A172 (cell line): ENCODE measurements at places on chromosomes 6 and 20.

DNA sequence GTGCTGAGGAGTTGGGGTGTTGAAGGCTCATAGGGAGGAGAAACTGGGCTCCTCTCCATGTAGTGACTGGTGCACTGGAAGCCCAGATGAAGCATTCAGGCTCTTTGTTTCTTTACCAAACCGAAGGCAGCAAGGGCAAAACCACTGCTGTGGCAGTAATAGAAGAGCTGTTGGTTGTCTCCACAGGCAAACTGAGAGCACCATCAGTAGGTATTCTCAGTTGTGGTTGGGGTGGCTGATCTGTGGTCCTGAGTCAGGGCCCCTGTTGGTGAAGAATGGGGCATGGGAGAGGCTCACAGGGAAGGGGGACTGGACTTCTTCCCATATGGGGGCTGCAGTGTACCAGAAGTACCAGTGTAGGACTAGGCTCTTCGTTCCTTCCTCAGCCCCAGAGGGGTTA is 460.2 kb upstream of the IMPG1 start:
- DNase-seq = no peak

- peak; percentile 71 for DNase-seq
These were observed 11.0 kb upstream of the KHDC1L start for GRCh38 chr6:73236144-73236750.

- no peak for DNase-seq
These were observed 182.7 kb upstream of the ARG1 start for GRCh38 chr6:131390322-131390721.

- DNase-seq = no peak
These were observed 1131.8 kb downstream of the GRIK2 start for GRCh38 chr6:102525336-102525735.

DNA sequence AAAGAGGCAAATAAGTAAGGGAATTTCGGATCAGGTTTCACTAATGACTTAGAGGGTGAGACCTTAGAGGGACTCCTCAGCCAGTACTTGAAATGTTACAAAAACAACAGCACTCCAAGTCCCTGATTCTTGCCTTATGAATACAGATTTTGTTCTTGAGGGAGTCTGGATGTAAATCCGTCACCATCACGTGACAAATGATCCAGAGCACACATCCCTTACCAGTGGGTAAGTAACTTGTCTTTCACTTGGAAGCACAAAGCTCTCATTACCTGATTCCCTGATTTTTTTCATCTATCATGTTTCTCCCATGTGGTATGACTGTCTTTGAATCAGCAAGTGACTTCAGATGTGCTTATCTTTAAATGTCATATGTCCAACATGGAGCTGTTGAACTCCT is 595.3 kb upstream of the POU3F2 start:
- no peak for DNase-seq

- no peak for DNase-seq
These were observed 15.6 kb upstream of the SEC63 start for GRCh38 chr6:107973594-107973993.

GRCh38 chr20:1565461-1565860 is 8.0 kb upstream of the SIRPD start:
- DNase-seq = no peak

DNA sequence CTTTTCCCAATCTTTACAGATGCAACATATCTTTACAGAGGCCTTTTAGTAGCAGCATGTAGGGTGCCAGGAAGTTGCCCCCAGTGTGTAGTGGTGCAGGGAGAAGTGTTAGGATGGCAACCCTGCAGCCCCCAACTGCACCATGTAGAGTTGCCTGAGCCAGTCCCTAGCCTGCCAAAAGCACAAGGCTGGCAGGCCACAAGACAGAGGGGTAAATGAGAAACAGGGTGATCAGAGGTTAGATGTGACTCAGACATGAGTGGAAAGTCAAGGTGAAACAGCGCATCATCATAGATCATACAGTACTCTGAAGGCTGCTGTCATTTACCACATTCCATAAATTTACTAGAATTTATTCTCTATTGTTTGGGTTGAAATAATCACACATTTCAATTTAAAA is 467.5 kb downstream of the PRKN start:
- DNase-seq = no peak

DNA sequence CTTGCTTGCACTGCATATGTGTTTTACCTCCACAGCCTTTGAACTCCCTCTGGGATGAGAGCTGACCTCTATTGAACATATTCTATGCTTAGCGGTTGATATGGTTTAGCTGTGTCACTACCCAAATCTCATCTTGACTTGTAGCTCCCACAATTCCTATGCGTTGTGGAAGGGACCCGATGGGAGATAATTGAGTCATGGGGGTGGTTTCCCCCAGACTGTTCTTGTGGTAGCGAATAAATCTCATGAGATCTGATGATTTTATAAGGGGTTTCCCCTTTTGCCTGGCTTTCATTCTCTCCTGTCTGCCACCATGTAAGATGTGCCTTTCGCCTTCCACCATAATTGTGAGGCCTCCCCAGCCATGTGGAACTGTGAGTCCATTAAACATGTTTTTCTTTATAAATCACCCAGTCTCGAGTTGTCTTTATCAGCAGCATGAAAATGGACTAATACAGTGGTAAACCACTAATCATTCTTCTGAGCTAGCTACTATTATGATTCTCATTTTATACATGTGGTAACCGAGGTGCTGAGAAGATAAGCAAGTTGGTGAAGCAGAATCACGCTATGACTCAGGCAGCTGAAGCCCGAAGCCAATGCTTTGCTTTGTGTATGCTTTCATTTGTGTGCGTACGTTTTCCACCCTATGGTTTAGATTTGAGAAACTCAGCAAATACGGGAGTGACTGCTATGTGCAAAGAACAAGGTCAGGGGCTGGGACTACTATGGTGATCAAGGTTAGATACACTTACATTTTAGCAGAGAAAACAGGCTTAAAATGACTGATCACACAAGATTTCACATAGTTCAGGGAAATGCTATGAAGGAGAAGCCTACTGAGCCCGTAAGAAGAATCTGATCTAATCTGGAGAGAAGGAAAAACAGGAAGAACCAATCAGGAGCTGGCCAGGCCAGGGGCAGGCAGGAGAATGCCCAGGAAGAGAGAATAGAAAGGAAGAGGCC is 363.5 kb downstream of the ESR1 start:
- DNase-seq = no peak

DNA sequence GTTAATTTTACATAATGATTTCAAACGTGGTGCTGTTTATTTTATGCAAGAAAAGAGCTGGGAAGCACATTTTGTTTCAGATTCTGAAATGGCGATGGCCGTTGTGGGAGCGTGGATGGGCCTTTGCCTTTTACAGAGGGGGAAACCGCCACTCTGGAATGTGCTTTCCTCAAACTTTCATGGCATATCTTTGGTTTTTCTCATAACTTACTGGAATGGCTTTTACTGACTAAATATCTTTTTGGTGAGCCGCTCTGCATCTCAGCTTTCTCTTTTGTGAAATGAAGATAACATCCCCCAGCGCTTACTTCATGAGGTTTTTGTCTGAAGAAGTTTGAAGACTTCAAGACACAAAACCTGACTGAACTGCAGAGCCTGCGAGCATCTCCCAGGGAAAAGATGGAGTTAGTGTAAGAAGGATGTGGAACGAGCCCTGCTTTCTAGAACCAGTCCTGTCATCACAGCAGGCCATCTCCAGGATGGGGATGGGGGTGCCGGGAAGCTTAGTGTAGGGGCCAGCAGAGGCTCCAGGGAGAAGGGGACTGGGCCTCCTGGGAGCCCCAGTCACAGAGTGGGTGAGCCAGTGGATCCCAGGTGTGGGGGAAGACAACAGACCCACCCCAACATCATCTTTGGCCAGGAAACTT is 61.8 kb upstream of the TIAM2 start:
- no peak for DNase-seq

DNA sequence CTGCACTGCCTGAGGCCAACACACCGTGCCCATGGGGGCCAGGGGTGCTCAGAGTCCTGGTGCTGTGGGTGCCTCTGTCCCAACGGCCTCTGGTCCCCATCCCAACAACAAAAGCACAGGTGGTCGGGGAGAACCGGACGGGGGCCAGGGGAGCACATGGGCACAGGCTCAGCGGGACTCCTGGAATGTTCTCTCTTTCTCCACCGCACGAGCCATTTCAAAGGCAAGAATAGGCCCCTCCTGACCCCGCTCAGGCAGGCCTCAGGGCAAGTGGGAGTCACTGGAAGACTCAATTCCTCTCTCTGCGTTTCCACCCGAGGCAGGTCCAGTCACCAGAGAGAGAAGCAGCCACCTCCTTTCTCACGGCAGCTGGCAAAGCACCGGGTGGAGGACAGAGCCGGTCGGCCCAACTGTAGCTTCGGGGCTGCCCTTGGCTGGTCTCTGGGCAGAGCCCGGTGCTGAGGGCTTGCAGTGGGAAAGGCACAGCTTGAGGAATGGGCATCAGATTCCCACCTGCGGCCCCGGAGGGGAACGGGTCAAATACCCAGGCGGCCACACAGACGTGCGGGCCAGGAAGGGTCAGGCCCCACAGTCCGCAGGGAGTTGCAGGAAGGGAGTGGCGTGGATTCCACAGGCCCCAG is 55.2 kb downstream of the KCNQ2 start:
- no peak for DNase-seq

DNA sequence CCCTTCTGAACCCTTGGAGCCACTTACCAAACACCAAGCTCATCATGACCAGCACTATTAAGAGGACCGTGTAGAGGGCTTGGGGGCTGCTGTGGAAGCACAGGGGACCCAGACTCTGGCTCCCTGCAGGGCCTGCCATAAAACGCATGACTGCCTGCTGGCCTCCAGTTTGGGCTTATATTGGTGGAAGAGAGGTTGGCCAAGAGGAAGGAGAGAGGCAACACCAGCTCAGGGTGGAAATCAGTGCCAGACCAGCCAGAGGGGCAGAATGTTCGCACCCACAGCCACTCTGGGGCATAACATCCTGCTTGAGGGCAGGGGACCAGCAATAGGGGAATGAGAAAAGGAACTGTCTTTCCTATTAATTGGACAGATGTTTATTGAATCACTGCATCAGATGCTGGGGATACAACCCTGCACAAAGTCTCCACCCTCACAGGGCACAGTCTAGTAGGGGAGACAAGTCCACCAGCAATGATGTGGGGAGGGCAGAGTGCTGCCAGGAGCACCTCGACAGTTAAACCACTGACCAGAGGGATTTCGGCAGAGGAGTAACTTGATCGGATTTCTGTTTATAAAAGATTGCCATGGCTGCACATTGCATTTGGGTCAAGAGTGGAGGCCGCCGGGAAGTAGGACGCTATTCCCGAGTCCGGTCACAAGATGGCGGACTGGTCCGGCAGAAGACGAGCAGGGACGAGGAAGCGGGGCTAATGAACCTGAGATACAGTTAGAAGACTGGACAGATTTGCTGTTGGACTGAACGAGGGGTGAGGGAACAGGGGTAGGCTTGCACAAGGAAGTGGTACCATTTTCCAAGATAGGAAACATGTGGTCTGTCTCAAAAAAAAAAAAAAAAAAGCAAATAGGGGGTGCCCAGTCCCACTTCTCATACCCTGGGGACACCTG is at the start of gene LY6G5C:
LY6G5C (minus strand) TSS at position 842 of the 909 bp plus-strand sequence; CDS start at position 148, 694 bp downstream.
- DNase-seq = peak; percentile 52

DNA sequence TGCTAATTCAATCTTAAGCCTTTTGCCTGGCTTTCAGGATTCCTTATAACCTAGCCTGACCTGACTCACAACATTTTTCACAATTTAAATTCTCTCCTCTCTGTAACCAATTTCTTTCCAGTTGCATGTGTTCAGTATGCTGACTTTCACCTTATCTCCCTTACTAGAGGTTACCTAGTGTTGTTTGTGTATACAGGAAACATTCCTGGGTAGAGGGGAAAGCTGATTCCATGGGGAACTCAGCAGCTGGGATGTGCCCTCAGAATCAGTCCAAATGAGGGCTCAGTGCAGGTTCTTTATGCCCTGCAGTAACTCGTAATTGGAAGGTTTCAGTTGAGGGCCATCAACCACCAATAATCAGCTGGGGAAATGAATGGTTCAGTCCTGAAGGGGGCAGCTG is 18.5 kb downstream of the PKIB start:
- DNase-seq = no peak

- DNase-seq = peak; percentile 52
These were observed 156.6 kb downstream of the NFATC2 start for GRCh38 chr20:51385646-51386530.

DNA sequence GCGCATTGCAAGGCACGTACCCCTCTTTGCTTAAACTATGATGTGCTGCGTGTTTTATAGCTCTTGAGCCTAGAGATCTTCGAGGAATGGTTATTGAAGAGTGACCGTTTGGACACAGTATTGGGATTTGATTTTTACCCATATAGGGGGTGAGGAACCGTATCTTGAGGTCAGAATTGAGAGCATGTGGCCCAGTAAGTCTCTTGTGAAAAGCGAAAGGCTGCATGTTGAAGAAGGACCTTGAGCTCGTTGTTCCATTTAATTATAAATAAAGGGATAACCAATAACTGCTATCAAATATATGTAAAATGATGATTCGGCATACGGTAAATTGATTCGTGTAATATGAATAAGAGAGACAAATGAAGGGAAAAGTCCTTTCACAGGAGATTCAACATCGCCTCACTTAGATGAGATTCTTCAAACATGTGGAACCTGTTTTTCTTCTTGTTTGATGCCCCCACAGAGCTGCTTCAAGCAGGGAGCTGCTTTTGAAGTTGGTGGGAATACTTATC is 66.6 kb downstream of the AKAP12 start:
- no peak for DNase-seq
